ENCODE measurements at places on chromosomes 2 and 18.

DNA sequence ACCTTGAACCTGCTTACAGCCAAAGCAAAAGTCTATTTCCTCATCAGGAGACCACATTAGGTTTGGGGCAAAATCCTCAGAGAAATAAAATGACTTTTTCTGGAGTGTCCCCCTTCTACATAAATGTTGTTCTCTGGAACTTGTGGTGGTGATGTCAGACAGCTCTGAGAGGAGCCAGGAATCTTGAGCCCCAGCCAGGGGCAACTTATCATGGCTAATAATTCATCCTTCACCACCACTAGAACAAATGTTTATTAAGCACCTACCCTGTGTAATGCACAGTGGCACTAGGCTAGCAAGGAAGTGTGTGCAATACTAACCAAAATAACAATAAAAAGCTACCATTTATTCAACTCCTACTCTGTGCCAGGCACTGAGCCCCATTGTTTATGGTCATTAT lies 9.0 kb upstream of the BMP10 start:
- DNase-seq: no peak

- no peak for DNase-seq
Measured at GRCh38 chr2:115299199-115299598, 856.8 kb downstream of the DPP10 start.

GRCh38 chr2:30031184-30031583 lies 109.8 kb upstream of the ALK start:
- DNase-seq: no peak

DNA sequence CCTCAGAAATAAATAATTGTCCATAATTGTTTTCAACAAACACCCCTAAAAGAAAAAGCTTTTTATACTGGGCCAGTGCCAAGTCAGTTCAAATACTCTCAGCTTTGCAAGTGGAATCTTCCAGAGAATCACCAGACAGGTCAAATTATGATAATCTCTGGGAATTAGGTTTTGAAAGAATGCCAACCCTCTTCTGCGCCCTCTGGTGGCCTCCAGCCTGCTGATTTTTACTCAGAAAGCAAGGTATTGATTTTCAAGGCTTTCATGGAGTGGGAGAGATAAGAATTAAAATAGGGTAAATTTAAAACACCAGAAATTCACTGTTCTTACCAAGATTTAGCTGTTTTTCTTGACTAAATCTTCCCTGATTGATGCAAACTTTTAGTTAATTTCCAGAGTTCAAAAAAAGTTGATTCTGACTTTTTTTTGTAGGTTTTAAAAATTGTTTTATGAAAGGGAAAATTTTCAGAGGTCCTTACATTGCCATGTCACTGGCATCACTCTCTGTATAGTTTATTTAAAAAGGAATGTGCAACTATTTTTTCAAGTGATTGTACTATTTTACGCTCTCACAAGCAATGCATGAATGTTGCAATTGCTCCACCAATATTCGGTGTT lies 282.9 kb upstream of the TNP1 start:
- DNase-seq: no peak

DNA sequence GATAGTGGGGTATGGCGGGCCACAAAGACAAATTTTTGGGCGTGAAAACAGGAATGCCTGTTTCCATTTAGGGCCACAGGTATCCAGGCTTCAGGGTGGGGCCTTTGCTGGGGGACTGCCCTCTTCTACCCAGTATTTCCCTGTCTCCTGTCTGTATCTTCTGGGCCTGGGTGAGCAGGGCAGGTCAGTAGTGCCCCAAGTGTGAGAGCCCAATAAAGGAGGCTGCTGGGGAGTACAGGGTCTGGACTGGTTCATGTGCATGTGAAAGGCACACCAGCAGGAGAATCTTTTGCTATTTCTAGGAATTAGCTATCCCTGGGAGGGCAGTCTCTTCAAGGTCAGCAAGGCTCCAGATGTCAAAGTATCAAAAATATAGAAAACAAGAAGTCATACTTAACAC lies 71.5 kb downstream of the MEX3C start:
- DNase-seq: no peak

DNA sequence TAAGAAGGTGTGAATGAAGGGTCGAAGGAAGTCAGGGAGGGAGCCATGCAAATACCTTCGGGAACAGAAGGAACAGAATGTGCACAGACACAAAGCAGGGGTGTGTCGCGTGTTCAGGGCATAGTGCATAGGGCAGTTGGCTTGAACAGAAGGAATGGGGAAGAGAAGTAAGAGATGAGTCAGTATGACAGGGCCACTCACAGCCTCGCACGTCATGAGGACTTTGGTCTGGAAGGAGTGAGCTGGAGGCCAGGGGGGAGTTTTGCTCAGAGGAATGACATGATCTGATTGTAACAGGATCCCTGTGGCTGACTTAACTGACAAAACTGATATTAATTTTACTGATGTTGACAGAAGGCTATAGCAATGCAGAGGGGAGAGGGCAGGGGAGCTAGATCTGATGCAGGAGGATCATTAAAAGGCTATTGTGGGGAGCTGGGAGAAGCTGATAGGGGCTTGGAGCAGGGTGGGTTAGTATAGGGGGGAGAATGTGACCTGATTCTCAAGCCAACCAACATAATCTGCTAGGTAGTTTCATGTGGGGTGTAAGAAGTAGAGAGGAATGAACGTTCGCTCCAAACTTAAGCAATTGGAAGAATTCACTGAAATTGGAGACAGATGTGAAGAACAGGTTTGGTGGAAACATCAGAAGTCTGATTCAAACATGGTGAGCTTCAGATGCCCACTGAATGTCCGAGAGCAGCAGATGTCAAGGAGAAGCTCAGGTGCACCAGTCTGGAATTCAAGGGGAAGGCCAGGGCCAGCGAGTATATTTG lies 60.4 kb upstream of the COPS8 start:
- no peak for DNase-seq

DNA sequence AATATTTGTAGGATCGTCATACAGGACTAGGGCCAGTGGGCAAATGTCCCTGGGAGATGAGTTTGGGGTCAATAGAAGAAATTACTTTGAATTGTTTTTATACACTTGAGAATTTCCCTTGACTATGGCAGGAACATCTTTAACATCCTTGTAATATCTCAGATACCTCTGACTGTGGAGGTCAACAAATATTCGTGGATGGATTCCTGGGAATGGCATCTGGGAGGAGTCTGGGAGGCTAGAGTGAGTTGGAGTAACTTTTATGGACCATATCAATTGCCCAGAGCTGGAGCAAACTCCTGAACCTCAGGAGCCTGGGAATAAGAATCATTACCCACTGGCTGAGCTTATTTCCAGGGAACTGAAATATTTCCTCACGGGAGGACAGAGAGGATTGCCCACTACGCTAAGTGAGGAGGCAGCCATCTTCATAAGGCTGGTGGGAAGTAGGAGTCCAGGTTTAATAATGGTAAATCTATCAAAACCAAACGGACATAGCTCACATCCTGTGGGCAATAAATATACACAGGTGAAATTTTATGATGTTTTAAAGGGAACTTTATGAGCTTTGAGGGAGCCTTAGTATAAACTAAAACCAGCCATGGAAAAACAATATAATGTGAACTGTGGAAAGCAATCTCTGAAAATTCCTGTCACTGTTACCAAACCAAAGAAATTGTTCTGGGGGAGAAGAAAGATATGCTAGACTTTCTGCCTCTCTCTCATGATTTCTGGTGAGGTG lies 44.4 kb upstream of the LCLAT1 start:
- no peak for DNase-seq

- DNase-seq: no peak
Measured at GRCh38 chr2:191500884-191501560, 176.9 kb upstream of the NABP1 start.

- no peak for DNase-seq
Measured at GRCh38 chr2:169047256-169048250, 16.4 kb upstream of the ABCB11 start.

DNA sequence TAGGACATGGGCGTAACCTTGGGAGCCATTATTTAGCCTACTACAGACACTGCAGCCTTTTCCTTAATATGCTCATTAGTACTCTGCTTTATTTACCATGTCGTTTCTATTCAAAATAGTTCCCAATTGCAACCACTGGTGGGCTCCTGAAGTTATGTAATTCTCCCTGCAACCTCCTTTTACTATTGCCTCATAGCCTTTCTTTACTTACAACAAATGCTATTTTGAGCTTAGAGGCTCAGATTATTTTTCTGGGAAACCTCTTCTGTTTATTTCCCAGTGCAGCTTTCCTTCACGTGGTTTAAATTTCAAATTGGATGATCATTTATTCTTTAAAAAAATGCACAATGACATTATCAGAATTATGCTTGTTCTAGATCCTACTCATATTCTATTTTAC lies 492.3 kb upstream of the TMEFF2 start:
- no peak for DNase-seq

- DNase-seq: no peak
Measured at GRCh38 chr2:4964579-4964978, 727.6 kb upstream of the SOX11 start.

- no peak for DNase-seq
Measured at GRCh38 chr2:196287523-196287922, 116.1 kb upstream of the STK17B start.

GRCh38 chr18:69484699-69485396 lies 84.2 kb downstream of the DOK6 start:
- no peak for DNase-seq

GRCh38 chr2:220891405-220891804 lies 680.7 kb downstream of the EPHA4 start:
- no peak for DNase-seq

DNA sequence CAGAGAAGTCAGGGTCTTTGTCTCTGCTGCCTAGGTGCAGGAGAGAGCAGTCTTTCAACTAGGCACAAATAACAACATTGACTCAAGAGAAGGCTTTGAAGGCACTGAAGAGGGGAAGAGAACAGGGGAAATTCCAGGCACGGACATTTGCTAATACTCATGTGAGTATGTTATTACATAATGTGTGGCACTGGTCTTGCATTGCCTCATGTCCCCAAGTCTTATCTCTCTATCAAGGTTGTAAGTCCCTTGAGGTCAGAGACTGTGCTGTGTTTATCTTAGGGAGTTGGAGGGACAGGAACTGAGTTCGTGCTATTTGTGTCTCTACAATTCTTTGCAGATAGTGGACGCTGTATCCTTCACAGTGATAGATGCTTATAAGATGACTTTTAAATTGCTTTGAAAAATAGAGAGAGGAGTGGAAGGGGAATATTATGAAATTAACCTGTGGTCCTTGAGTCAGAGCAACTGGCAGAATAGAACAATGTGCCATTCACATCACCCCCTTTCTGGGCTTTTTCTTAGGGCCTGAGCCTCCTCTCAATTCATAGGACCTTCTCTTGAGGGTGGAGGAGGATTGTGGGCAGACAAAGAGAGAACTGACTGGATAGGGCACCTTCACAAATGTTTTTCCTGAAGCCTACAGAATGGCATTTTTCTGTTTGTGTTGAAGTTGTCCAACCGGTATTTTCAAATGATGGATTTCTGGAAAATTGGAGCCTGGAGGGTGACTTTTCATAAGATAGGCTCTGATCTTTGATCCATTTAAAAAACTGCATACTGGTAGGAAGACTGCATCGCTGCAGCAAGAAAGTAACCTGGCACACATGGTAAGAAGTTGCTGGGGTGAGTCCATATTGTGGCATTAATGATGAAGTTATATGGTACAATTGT lies 96.6 kb upstream of the CXCR4 start:
- no peak for DNase-seq

GRCh38 chr2:28444956-28445355 lies 50.9 kb upstream of the PLB1 start:
- no peak for DNase-seq

DNA sequence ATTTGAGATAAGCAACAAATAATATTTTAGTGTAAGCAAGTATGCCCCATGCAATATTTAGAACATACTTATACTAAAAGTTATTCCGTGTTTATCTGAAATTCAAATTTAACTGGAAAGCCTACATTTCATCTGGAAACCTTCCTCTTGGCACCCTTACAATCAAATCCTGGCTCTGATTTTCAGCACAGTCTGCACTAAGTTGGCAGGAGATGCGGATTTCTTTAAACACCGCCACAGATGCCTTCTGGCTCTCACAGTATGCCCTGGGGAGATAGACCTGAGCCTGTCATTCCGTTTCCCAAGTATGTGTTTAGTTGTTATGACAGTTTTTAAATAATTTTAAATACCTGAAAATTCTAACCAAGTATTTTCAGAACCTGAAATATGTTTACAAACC lies 7.3 kb upstream of the MLPH start:
- DNase-seq: no peak

GRCh38 chr2:440403-440740 lies 152.5 kb upstream of the ALKAL2 start:
- no peak for DNase-seq

DNA sequence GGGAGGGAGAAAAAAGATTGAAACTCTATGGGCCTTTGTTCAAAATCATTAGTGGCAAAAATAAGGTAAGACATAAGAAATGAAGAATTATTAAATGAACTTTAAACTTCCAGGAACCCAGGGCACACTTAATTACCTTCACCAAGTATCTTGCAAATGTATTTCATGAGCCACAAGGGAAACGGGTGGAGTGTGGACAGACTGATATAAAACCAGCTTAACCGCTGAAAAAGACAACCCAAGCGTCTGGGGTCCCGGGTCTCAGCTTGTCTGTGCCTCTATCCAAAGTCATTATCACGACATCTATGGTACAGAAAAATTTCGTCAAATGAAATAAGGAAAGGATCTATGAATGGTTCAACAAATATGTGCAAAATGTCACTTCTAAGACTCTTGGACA lies 13.9 kb upstream of the MBOAT2 start:
- no peak for DNase-seq

DNA sequence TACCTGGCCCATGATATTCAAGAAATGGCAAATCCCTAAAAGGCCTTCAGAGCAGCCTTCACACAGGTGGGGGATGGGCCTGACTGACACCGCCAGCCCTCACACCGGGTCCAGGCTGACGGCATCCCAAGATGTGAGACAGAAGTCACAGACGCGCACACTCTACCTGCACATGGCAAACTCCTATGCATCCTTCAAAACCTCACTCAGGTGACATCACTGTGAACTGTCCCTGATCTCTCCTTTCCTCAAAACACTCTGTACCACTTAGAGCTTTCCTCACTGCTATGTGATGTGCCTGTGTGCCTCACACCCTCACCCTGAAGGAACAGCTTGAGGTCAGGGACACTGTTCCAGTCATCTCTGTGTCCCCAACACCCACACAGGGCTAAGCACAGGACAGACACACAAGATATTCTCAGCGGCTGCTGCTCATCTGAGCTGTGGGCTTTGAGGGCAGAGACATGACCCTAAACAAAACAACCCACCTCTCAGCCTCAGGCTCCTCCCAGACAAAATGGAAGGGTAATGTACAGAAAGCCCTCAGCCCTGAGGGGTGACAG lies 27.5 kb downstream of the BIN1 start:
- no peak for DNase-seq

- no peak for DNase-seq
Measured at GRCh38 chr2:176128982-176129796, at the start of gene HOXD8. HOXD8 (plus strand) TSS chr2:176129705; CDS start chr2:176130367, 662 bp downstream.

GRCh38 chr18:40375837-40376236 lies 1579.2 kb upstream of the PIK3C3 start:
- DNase-seq: no peak

DNA sequence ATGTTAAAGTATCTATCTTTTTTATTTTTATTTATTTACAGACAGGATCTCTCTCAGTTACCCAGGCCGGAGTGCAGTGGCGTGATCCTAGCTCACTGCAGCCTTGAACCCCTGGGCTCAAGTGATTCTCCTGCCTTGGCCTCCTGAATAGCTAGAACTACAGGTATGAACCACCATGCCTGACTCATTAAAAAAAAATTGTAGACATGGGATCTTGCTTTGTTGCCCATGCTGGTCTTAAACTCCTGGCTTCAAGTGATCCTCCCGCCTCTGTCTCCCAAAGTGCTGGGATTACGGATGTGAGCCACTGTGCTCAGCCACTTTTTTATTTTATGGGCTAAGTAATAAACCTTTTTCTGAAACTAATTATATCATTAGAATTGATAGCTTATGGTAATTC lies 7.1 kb downstream of the MFSD6 start:
- no peak for DNase-seq

All from activated gamma-delta T cell treated with anti-CD3 and anti-CD28 coated beads, Interleukin-2, amount 50 U/mL, for 16 hours (primary cell).